ENCODE measurements at places on chromosomes 3 and 15. TPM values are rescaled to one million over a fixed set of nuclear protein-coding genes. Genes with fewer than 3 reads are reported as not detected.

- no peak for DNase-seq
These were observed 7.1 kb upstream of the FGD5 start for GRCh38 chr3:14811684-14812083.

- no peak for DNase-seq
These were observed 18.3 kb upstream of the MYH15 start for GRCh38 chr3:108528459-108529252.

GRCh38 chr3:51380601-51381332, 4.3 kb upstream of the MANF start:
- DNase-seq = no peak

GRCh38 chr15:66894986-66895780, 170.2 kb upstream of the SMAD3 start:
- no peak for DNase-seq

GRCh38 chr3:173000553-173000952, 140.5 kb downstream of the SPATA16 start:
- DNase-seq = no peak

- DNase-seq = no peak
These were observed 287.8 kb downstream of the CHL1 start for GRCh38 chr3:484341-484740.

GRCh38 chr3:47042231-47042791, 62.8 kb downstream of the NBEAL2 start:
- DNase-seq = no peak

DNA sequence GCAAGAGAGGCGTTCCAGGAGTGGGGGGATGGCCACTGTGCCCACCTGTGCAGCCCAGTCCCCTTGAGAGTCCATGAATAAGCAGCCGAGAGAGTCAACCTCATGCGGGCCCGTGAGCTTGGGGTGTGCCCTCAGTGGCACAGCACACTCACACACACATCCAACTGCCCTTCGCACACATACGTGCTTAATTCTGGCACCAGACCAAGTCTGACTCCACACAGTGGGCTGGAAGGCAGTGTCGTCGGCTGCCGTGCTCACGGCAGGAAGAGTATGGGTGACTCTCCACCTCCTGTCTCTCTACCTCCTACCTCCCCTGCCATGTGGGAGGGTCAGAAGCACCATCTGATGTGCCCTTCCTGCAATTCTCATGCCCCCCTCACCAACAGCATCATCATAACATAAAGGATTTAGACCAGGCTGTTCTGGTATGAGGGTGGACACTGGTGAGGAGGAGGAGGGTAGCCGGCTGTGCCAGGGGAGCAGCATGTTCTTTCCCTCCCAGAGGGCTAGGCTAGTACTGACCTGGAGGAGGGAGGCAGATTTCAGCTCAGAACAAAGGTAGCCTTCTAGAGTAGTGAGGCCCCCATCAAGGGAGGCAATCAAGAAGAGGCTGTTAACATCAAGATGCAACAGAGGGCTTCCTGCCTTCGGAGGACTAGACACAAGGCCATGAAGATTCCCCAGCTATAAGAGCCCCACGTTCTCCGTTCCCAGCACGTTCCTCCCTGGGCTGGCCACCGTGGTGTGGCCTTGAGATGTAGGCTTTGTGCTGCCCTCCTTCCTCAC, 5.3 kb upstream of the STRA6 start:
- DNase-seq = no peak

TAGLN3 gene
- total RNA-seq = 1.2 TPM

CPNE9 gene
- total RNA-seq = not detected

CFAP100 gene
- total RNA-seq = not detected

CHAC1 gene
- total RNA-seq = 22.6 TPM

HRG gene
- not detected for total RNA-seq

Measured in activated CD8-positive, alpha-beta T cell treated with anti-CD3 and anti-CD28 coated beads for 36 hours (primary cell).